ENCODE measurements at places on chromosomes 16 and 17.
A peak's percentile ranks its signal among the peaks of the same experiment; 100 is the strongest.

DNA sequence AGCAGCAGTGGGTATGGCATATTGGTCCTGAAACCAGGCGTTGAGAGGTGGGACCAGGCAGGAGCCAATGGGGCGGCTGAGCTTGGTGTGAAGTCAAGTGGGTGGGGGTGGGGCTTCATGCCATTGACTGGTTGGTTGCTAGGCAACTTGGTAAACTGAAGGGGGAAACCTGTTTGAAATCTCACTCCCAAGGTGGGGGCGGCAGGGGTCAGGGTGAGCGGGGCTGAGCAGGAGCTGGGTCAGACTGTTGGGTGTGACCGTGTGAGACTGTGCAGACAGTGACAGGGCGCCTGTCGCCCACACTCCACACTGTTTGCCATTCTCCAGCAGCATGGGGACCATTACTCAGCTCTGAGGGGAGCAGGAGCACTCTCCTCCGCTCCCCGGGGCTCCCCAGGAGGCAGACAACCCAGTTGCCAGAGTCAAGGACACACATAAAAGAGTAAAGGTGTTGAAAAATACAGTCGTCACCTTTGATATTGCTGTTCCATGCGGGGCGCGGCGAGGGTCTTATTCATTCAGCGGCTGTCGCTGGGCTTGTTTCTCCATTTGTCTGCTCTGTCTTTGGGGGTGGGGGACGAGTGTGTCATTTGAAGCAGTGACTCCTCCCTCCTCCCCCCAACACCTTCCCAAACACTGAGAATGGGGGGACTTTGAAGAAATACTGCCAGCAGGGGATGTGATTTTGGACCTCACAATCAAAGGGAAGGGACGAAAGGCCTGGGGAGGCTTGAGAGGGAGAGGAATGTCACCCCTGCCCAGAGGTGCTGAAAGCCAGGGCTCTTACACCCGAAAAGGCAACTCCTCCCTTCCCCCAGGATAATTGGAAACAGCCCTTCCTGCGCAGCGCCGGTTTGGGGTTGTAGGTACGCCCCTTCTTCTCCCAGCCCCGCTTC is 1.2 kb upstream of the EFNB3 start:
- peak; percentile 36 for DNase-seq

DNA sequence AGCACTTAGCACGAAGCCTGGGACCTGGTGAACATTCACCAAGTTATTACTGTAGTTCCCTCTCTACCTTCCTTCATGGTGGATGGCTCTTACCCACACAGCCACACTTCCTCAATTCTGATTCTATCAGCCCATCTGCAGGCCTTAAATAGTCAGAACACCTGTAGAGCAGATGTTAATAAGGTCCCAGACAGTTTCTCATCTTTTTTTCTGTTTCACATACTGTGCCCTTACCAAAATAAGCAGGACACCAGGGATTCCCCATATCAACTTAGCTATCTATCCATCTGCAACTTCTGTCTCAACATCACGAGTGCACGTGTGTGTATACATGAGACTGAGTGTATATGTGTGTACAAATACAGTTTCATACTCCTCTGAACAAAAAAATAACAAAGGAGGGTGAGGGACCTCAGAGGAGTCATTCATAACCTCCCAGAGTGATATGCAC is 2.8 kb downstream of the RECQL5 start:
- DNase-seq: no peak

DNA sequence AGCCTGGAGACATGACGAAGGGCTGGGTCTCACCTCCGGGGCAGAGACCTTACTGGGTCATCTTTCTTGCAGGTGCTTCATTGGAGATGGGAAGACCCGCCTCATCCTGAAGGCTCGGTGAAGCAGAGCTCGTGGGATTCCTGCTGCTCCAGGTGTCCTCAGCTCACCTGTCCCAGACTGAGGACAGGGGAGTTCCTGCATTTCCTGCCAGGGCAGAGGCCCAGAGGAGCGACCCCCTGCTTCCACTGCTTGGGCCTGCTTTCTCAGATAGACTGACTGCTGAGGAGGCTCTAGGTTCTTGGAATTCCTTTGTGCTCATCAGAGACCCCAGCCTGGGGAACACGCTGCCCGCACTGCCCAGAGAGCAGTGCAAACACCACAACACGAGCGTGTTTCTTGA is 11.6 kb downstream of the AQP8 start:
- no peak for DNase-seq

GRCh38 chr16:80023865-80024264 is 423.3 kb upstream of the MAF start:
- DNase-seq: no peak

DNA sequence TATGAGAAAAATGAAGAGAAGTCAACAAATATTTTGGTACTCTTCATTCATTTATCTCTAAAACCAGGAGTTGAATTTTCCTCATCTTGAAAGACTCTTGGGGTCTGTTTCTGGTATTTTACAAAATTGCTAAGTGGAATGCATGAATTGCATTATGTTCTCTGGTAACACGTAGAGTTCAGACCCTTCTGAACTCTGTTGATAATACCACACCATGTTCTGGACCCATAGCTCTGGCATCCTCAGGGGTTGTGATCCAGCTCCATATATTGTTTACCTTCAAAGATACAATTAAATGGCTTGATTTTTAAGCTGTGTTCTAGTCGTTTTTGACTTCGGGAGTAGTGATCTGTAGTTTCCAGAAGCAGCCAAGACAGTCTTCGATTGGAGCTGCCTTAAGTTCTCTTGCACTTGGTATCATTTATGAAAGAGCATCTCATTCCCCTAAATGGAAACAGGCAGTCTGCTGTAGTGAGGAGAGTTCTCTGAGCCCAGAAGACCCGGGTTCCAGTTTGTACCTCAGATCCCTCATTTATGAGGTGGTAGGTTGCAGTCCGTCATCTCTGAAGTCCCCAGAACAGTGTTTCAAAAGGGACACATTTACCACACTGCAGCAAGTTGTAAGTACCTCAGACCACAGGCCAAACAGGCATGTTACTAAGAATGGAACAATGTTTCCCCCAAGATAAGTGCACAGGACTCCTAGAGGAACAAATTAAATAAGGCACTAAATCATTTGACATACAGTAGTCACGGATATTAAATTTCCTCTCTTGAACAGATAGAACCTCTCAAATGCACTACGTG is 9.6 kb downstream of the PSMD7 start:
- DNase-seq: no peak

DNA sequence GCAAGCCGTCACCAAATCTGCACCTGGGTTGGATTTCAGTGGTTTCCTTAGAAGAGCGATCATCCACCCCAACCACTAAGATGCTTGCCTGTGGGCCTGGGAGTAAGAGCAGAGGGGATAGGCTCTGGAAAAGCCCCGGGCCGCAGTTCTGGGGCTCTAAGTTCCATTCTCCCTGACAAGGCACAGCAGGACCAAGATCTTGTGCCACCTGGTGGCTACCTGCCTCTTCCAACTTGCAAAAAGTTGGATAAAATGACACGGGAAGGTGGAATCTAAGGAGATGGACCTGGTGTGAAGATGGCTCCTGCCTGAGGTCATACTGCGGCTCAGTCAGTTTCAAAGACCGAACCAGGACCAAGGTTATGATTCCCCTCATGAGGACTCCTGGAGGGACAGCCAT is 42.3 kb downstream of the ABCC12 start:
- DNase-seq: no peak

DNA sequence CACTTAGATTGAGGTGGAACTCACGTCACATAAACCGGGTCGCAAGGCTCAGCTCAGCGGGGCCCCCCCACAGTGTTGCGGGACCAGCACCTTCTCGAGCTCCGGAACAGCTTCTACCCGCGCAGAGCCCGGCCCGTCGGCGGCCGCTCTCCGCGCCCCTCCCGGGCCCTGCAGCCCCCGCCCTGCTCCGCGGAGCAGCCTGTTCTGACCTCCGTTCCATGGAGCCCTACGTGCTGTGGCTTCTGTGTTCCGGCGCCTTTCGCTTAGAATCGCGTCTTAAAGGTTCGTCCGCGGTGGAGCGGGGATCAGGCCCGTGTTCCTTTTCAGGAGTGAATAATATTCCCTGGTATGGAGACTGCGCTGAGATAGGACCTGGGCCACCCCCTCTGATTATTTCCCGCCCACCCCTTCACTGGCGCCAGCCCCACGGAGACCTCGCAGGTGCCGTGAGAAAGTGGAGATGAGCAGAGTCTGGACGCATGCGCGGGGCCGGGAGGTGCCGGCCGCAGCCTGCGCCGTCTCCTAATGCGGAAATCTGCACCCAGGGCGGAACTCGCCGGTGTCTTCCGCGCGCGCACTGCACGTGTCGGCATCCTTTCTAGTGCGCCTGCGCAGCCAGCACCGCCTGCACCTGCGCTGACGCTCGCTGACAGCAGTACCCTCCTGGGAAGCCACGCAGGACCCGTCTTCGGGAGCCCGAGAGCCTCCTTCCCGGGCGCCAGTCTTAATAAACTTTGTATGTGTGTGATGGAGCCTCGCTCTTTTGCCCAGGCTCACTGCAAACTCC is 30.9 kb downstream of the ZNF778 start:
- DNase-seq: peak; percentile 35

DNA sequence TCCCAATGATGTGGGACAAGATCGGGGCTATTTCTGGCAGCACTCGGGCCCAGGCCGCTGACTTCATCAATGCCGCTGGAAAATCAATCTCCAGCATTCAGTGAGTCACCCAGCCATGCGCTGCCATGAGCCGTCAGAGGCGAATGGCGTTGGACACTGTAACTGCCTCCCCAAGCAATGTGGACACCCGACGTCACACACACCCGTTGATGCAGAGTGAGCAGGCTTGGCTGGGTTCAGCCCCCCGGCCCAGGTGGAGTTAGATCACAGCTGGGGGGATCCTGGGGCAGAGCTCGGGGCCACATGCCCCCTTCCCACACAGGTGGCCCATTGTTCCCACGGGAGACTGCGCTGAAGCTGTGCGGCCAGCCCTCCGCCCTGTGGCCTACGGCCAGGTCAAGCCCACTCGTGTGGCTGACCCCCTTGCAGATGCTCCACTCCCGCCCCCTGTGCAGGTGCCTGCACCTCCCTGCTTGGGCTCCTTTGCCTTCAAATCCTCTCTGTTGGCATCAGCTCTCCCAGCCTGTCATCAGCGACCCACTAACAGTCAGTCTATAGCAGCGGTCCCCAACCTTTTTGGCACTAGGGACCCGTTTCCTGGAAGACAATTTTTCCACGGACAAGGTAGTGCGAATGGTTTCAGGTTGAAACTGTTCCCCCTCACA is 89.9 kb downstream of the TBC1D16 start:
- no peak for DNase-seq

DNA sequence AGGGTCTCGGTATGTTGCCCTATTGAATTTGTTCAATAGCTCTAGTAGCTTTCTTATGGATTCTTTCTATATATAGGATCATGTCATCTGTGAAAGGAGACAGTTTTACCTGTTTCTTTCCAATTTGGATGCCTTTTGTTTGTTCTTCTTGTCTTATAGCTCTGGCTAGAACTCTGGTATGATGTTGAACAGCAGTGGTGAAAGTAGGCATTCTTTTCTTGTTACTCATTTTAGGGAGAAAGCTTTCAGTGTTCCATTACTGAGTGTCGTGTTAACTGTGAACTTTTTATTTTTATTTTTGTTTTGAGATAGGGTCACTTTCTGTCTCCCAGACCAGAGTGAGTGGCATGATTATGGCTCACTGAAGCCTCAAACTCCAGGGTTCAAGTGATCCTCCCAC is 21.2 kb downstream of the EFCAB5 start:
- no peak for DNase-seq

DNA sequence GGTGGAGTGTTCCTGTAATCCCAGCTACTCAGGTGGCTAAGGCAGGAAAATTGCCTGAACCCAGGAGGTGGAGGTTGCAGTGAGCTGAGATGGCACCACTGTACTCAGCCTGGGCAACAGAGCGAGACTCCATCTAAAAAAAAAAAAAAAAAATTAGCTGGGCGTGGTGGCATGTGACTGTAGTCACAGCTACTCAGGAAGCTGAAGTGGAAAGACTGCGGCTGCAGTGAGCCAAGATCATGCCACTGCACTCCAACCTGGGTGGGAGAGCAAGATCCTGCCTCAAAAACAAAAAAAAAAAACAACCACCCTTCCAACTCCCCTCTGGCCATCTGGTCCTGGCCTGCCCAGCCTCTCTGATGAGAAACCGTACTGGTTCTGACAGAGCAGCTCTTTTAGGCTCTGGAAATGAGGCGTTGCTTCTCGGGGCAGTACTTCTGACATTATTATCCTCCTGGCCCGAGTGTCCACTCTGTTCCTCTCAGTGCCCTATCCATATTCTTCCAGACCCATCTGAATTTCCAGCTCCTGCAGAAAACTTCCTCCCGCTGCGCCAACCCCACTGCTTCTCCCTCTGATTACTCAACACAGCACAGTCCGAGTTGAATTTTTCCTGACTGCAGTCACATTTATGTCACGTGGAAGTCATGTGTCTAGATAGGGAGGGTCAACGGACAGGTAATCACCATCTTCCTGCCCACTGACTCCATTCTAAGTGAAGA is 13.3 kb downstream of the GGA2 start:
- no peak for DNase-seq

DNA sequence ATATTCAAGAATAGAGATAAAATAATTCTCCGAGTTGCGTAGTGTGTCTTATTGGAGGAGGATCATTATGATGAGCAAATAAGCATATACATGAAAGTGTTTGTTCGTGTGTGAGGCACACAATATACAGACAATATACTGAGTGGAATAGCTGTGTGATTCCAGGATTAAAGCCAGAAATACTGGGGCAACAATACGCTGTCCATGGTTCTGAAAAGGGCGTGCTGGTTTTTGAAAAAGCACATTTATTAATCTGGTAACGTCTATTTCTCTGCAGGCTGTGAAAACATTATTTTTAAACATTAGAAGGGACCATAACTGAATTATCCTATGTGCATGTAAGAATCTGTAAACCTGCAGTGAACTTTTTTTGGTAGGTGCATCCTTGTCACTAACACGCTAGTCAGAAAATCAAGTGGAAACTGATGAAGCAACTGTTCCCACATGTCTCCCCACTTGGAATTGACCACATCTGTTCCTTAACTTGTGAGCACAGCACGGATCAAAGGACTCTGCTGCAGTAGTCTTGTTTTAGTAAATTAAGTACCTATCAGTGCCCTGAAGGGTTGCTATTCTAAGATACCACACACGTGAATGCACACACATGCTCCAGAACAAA is 346.0 kb downstream of the GRIN2A start:
- no peak for DNase-seq

DNA sequence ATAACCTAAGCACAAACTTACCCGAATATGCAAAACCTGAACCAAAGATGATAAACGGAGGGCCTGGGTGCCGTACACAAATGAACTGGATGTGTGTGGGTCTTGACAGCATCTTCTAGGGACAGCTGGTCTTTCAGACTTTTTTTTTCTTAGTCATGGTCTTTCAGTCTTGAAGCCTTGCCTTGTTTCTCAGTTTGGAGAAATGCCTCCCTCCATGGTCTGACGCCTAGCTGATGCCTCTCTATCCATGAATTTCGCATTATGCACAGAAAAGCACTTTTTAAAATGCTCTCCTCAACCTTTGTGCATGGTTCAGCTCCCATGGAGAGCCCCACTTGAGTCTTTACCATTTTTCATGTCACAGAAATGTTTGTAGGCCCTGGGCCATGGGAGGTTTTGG is 52.8 kb upstream of the LYRM9 start:
- DNase-seq: no peak

DNA sequence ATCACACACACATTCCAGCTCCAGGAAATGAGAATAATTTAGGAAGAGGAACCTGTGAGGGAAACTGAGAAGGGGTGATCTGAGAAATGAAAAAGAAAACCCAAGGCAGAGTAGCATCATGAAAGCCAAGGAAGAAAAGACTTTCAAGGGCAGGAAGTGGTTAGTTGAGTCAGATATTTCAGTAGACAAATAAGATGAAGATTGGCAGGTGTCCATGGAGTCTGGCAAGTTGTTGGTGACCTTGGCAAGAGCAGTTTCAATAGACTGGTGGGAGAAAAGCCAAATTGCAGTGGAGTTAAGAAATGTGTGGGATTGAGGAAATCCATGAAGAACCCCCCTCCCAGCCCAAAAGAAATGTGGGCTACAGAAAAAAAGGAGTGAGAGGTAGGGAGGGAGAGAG is 10.7 kb downstream of the GNAO1 start:
- peak; percentile 54 for DNase-seq

Data from activated CD4-positive, alpha-beta T cell treated with anti-CD3 and anti-CD28 coated beads for 36 hours (primary cell).